ENCODE measurements at places on chromosomes 3 and 15.

- no peak for DNase-seq
These were observed 2.2 kb downstream of the SMAD6 start for GRCh38 chr15:66704019-66704802.

- no peak for DNase-seq
These were observed 52.0 kb downstream of the ILDR1 start for GRCh38 chr3:121970047-121970446.

- no peak for DNase-seq
These were observed 101.5 kb downstream of the ATG7 start for GRCh38 chr3:11373654-11374053.

- DNase-seq: peak; percentile 41
These were observed 49.1 kb upstream of the LIMD1 start for GRCh38 chr3:45545476-45545875.

- DNase-seq: peak; percentile 7
These were observed 81.6 kb upstream of the CHMP2B start for GRCh38 chr3:87145553-87145952.

DNA sequence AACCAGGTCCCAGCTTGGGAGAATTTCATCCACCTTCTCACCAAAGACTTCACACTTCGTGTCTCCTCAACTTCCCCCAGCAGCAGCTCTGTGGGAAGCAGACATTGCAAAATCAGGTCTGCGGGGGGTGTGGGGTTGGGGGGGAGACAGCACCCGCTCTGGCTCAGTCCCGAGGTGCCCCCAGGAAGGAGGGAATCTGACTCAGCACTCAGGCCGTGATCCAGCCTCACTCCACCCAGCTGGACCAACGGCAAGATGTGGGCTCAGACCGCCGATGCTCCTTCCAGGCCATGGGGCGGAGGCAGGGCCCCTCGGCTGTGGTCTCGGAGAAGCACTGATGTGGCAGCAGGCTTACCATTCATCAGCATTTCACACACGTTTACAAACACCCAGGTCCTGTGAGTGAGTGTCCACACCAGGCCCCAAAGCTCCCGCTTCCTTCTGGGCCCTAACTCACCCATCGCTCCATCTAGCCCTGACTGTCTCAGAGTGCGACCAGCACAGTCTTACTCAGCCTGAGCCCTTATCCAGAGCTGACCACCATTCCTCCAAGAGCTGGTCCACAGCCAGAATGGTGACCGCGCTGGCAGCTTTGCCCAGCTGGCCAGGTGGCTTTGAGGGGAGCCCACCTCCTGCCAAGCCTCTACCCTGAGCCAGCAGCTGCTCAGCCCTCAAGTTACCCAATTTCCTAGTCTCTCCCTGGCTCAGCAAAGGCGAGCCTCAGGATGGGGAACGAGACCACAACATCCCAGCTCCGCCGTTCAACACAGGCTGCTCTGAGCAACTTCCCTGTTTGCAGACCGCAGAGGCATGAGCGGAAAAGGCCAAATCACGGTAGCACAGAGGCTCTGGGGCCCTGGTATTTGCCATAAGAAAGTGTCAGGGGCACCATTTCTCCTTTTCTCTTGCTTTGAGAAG lies 3.3 kb downstream of the STAB1 start:
- DNase-seq: no peak

GRCh38 chr15:25912035-25912434 lies 48.9 kb upstream of the ATP10A start:
- DNase-seq: no peak

GRCh38 chr15:47675735-47676134 lies 41.6 kb upstream of the SEMA6D start:
- DNase-seq: no peak

DNA sequence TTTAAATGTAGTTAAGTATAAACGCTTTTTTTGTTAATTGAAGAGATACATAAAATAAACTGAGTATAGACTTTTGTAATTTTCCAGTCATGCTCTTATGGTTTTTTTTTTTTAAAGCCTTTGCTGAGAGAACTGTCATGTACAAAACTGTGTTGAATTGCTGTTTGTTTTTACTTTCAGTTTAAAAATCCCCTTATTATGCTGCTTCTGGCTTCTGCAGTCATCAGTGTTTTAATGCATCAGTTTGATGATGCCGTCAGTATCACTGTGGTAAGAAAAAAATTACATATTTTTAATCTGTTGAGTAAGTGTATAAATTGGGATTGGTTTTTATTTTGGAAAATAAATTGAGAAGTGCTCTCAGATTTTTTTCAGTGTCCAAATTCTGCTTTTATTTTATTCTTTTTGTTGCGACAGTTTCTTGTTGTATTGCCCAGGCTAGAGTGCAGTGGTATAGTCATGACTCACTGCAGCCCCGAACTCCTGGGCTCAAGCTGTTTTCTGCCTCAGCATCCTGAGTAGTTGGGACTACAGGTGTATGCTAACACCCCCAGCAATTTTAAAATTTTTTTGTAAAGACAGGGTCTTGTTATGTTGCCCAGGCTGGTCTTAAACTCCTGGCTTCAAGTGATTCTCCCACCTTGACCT lies 40.7 kb downstream of the ATP2C1 start:
- no peak for DNase-seq

DNA sequence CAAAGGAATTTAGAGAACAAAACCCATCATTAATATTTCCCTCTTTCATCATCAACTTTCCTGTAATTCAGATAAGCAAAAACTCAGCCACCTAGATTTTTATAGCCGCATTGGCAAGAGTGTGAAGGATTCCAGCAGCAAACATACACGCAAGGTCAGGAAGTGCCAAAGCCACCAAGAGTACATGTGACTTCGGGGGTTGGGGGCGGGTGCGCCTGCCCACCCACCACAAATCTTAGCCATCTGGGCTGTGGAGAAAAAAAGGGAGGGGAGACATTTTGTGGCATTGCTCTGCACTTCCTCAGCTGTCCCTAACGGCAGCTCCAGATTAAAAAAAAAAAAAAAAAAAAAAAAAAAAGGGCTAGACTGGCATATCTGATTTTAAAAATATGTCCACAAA lies 148.4 kb downstream of the TNIK start:
- DNase-seq: no peak

DNA sequence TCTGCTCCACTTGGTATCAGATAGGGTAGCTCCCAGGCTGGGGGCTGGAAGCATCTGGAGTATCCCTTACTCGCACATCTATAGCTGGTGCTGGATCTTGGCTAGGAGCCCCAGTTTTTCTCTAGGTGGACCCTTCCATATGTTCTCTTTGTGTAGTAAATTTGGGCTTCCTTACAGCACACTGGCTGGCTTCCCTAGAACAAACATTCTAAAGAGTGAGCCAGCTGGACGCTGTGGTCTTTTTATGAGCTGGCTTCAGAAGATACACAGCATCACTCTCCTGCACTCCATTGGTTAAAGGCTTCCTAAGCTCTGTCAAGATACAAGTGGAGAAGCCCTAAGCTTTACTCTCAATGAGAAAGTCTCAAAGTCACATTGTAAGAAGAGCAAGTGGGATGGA lies 322.1 kb downstream of the WDR72 start:
- DNase-seq: no peak

GRCh38 chr3:39028546-39028945 lies 23.2 kb downstream of the SCN11A start:
- no peak for DNase-seq

All from RKO (cell line).